ENCODE measurements at places on chromosomes 16 and 17.

GRCh38 chr16:802461-802860 lies 1.9 kb upstream of the GNG13 start:
- DNase-seq, result no peak

- no peak for DNase-seq
Measured at GRCh38 chr16:84199861-84200260, 8.9 kb downstream of the ADAD2 start.

DNA sequence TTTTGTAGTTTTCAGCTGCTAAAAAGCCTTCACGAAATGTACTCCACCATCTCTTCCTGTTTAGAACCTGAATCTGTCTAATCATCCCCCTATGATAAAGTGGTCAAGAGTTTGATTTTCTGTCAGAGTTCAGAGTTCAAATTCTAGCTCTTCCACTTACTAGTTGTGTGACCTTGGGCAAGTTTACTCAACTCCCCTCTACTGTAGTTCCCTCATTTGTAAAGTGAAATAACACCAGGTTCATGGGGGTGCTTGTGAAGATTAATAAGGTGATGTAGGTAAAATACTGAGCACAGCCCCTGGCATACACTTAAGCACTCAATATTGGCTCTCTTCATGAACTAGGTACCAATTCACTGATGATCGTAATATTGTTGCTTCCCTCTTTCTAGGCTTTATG lies 1.2 kb upstream of the CDC6 start:
- no peak for DNase-seq

DNA sequence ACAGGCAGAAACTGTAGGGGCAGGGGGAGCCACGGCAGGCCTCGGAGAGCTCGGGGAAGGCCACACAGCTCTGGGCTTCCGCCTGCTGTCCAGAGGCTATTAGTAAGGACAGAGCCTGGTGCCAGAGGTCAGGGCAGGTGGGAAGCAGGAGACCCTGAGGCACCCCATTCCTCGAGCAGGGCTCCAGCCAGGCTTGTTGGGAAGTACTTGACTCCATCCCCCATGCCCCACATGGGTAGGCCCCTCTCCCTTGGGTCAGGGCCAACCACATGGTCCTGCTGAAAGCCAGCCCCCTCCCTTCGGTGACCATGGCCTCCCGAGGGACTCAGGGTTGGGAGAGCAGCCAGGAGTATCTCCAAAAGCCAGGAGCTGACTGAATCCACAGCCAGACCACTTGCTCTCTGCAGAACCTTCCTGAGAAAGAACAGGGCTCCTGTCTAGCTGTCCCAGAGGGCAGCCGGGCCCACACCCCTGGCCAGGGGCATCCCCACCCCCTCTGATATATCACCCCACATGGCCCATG lies 17.4 kb upstream of the MPRIP start:
- DNase-seq, result no peak

DNA sequence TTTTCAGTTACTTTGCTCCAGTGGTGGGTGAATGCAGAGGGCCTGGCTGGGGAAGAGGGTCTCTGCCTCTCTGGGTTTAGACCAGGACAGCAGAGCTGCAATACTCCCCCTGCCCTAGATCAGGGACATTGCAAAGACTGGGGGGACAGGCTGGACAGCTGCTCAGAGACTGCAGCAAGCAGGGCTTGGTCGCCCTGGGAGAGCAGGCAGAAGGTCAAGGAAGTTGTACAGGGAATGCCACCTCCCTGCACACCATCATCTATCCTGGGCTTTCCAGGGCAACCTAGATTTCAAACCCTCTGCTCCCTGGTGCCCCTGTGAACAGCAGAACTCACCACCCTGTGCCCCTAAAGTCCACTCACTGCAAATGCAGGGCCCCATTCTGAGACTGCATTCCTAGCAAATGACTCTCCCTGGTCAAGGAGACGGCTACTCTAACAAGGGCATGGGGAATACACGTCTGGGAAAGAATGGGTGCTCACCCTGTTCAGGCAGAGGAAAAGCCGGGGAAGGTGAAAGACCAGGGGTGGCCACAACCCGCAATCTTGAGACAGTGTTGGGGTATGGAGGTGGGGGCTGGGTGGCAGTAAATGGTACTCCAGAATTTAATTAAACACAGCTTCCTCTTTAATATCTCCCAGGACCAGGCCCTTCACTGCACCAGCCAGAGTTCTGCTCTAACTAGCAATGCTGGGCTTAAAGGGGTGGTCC lies 1.0 kb downstream of the KIFC3 start:
- DNase-seq, result no peak

GRCh38 chr17:36877771-36878170 lies 59.5 kb upstream of the LHX1 start:
- DNase-seq, result no peak

DNA sequence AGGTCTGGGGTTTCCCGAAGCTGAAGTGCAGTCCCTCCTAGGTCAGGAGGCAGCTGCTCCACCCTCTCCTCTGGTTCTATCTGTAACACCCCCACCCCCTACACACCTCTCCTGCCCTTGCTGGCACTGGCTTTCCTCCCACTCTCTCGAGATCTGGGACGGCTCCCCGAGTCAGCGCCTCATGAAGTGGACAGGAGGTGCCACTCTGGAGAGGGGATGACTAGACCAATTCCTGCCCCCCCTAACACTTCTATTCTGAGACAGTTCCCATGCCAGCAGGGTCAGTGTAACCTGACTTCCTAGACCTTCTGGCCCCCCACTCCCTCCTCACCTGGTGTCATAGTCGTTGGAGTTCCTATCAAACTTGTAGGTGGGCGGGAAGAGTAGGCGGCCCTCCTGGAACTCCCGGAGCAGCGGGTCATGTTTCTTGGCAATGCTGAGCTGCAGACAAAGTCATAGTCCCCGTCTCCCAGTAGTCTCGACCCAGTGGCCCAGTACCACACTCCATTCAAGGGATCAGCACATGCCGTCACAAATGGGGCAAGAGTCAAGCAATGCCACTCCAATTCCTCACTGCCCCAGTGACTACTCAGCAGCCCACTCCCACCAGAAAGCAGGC lies 9.7 kb downstream of the INPP5K start:
- DNase-seq, result no peak
